ENCODE measurements at places on chromosomes 5 and 9.

- no peak for DNase-seq
These were observed 169.1 kb upstream of the MAST4 start for GRCh38 chr5:66427139-66427442.

- no peak for DNase-seq
These were observed 20.7 kb upstream of the BASP1 start for GRCh38 chr5:17196697-17197096.

GRCh38 chr9:27165068-27165467 lies 56.0 kb downstream of the TEK start:
- no peak for DNase-seq

- no peak for DNase-seq
These were observed 1.2 kb downstream of the FXN start for GRCh38 chr9:69036799-69037198.

- DNase-seq, result no peak
These were observed 532.0 kb upstream of the GRAMD2B start for GRCh38 chr5:125891061-125891725.

DNA sequence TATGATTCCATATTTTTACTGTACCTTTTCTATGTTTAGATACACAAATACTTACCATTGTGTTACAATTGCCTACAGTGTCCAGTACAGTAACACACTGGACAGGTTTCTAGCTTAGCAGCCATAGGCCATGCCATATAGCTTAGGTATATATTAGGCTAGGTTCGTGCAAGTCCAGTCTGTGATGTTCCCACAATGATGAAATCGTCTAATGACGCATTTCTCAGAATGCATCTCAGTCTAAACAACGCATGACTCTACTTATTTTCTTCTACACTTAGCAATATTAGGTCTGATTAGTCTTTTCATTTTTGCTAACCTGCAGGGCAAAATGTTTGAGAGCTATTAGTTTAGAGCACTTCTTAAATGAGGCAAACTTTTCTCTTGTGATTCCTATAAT lies 22.7 kb downstream of the OR2S2 start:
- no peak for DNase-seq

DNA sequence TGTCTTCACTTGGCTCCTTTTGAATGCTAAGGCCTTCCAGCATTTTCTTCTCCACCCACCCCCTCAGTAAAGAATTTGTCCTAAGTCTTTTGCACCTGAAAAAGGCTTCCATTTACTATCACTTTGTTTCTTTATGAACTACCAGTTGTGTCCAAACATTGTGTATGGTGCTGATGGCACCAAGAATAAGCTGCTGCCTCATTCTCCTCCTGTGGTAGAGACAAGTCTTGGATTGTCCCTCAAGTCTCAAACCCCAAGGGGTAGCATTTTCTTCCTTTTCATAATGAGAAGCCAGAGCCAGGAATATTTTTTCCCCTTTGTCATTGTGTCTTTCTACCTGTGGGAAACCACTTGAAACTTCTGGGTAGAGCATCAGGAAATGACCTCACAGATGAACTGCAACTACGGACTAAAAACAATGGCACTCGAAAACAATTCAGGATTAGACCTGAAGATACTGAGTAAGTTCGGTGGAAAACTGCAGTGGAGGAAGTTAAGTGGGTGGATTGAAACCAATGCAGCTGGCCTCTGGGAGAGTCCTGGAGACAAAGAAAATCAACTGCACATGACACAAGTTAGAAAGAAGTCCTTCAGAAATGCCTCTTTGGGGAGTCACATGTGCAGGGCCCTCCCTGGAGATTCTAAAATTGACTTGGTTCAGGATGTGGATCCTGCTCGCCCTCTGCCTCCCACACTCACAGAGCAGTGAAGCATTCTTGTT lies 80.5 kb downstream of the SH3RF2 start:
- DNase-seq, result no peak

DNA sequence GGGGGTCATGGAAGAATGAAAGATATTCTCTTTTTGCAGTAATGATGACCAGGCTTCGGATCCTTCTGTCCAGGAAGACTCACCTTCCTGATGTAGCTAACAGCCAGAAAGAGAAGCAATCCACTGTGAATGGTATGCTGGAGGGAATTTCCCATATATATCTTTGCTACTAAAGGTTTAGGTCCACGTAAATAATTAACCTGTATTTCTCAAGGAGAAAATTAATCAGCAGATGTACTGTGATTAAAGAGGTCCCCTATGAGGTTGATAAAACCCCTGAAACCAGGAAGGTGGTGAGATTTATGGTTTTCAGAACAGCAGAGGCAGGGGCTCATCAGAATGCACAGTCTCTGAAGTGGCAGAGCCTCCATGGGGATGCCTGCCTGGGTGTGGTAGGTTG lies 11.4 kb upstream of the RAB3C start:
- no peak for DNase-seq

GRCh38 chr9:86645303-86645702 lies 291.1 kb upstream of the TUT7 start:
- no peak for DNase-seq

GRCh38 chr9:131405428-131405827 lies 11.5 kb downstream of the PRRC2B start:
- peak; percentile 34 for DNase-seq

DNA sequence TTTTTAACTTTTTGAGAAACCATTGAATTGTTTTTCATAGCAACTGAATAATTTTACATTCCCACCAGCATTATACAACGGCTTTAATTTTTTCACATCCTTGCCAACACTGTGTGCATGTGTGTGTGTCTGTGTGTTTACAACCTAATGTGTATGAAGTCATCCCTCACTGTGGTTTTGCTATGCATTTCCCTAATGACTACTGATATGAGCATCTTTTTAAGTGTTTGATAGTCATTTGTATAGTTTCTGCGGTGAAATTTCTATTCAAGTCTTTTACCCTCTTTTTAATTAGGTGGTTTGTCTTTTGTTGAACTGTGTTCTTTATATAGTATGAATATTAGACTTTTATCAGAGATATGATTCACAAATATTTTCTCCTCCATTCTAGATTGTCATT lies 263.1 kb upstream of the COX7C start:
- no peak for DNase-seq

DNA sequence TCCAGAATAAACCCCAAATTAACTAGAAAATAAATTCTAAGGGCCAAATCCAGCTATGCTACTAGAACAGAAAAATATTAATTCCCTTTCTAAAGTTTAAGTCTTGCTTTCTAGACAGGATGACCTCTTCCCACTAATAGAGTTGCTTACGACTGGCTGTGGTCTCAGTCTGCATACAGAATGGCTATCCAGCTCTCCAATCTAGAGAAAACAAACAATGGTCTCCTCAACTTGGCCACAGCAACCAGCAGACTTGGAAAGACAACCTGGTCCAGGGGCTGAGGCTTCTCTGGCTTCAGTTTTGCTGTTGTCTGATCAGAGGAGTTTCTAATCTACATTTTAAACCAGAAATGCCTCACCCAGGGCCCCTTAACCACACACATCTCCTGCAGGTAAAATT lies 28.9 kb downstream of the RASEF start:
- DNase-seq, result no peak

DNA sequence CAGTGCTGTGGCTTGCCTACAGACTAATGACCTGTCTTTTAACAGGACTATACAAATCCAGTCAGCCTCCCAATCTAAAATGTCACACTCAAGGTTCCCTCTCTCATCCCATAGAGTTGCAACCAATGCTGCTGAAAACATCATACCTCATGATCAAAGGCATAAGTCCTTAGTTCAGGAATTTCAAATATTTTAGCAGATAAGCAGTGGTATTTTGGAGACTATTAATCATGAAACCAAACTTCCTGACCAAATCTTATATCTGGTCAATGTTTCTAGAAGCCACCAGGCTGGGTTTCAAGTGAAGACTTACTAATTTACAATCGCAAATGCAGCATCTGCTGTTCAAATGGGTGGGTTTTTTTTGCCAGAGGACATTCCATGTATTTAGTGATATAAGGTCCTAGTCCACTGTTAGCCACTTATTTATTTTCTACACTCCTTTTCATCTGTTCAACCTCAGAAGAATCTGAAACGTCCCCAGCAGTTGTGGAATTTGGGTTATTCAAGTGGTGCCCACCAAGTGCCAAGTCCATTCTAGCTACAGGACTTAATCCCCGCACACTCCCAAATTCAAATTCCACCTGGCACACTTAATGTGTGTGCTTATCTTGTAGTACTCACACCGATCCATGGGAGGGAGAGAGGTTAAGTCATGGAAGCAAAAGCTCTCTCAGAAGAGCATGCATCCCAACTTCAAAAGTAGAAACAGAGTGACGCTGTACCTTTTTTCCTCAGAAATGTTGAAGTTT lies 5.8 kb downstream of the TAS2R1 start:
- no peak for DNase-seq

DNA sequence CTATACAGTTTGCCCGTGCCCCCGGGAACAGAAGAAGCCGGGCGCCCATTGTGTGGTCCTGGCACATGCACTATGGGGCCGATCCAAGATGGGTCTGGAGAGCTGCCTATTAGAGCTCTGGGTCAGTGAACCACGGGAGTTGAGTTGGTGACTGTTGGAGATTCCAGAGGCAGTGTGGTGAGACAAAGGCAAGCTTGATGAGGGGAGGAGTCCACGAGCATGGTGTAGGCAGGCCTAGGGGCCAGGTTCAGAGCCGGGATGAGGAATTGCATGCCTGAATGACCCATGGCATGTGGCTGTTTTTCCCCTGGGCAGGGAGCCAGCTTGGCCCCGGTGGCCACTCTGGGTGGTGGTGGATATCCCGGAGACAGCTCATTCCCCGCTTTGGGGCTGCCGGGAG lies 84.4 kb upstream of the STC2 start:
- no peak for DNase-seq

- no peak for DNase-seq
These were observed 14.4 kb downstream of the CKMT2 start for GRCh38 chr5:81247441-81247972.

DNA sequence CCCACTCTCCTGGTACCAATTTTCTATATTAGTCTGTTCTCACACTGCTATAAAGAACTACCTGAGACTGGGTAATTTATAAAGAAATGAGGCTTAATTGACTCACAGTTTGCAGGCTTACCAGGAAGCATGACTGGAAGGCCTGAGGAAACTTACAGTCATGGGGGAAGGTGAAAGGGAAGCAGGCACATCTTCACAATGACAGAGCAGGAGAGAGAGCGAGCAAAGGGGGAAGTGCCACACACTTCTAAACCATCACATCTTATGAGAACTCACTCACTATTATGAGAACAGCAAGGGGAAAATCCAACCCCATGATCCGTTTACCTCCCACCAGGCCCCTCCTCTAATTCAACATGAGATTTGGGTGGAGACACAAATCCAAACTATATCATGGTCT lies 72.2 kb downstream of the ATG10 start:
- DNase-seq, result peak; percentile 7

DNA sequence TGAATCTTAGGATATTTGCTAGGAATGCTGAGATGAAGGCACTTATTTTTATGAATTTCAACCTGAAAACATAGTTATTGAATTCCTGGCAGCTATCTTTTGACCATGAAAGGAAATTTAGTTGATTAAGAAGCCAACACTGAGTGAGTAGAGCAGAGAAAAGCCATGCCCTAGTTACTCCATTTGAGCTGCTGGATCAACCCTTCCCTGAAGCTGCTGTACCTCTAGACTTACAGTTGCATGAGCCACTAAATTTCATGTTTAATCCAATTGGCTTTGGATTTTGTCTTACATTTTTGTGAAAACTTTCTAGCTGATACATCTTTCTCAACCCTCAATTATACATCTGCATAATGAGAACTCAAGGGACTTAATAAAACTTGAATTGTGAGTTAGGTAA lies 54.6 kb downstream of the CDC42SE2 start:
- DNase-seq, result no peak

- no peak for DNase-seq
These were observed 27.4 kb downstream of the BARHL1 start for GRCh38 chr9:132609829-132610228.

- no peak for DNase-seq
These were observed 28.4 kb downstream of the MTX3 start for GRCh38 chr5:79962575-79963222.

GRCh38 chr9:7762600-7762999 lies 37.0 kb downstream of the DMAC1 start:
- no peak for DNase-seq

- DNase-seq, result no peak
These were observed 117.0 kb downstream of the PCSK1 start for GRCh38 chr5:96316017-96316416.

GRCh38 chr5:54556141-54556540 lies 38.6 kb downstream of the SNX18 start:
- no peak for DNase-seq

GRCh38 chr9:18478501-18479361 lies 4.8 kb downstream of the ADAMTSL1 start:
- no peak for DNase-seq

- no peak for DNase-seq
These were observed 44.4 kb upstream of the CTNNA1 start for GRCh38 chr5:138708791-138709190.

DNA sequence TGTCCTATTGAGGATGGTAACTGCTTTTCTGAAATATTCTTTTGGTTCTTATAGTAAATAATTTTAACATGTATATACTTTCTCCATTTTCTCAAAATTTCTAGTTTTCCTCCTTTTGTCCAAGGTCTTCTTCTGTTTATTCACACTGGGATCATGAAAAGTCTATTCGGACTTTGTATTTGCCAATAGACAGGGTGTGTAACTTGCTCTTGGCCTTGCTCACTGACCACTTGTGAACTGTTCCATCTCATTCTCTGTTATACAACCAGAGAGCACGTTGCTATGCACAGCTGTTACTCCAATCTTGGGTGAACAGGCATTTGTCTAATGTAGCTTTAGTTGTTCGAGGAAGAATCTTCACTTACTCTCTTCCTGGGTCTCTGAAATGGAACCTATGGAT lies 388.9 kb downstream of the SH3GL2 start:
- no peak for DNase-seq

GRCh38 chr9:134619448-134619982 lies 22.1 kb upstream of the COL5A1 start:
- no peak for DNase-seq

GRCh38 chr5:68465934-68466551 lies 250.5 kb downstream of the PIK3R1 start:
- DNase-seq, result no peak

GRCh38 chr9:16157216-16157615 lies 604.4 kb downstream of the CCDC171 start:
- DNase-seq, result no peak

DNA sequence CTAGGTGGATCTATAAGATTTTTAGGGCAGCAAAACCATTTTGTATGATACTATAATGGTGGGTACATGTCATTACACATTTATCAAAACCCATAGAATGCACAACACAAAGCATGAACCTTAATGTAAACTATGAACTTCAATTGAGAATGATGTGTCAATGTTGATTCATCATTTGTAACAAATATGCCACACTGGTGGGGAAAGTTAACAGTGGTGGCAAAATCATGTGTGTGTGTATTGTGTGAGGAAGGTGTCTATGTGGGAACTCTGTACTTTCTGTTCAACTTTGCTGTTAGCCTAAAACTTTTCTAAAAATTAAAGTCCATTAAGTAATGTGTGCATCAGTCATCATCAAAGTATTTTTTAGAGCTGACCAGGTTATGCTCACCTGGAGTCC lies 38.9 kb downstream of the HAVCR1 start:
- DNase-seq, result no peak

All from CD4-positive, alpha-beta T cell treated with Interleukin-4 for 1 hour (primary cell).